ENCODE measurements at places on chromosomes 11 and 22.

GRCh38 chr22:49734882-49735281, 92.8 kb downstream of the BRD1 start:
- DNase-seq, result peak; percentile 23

DNA sequence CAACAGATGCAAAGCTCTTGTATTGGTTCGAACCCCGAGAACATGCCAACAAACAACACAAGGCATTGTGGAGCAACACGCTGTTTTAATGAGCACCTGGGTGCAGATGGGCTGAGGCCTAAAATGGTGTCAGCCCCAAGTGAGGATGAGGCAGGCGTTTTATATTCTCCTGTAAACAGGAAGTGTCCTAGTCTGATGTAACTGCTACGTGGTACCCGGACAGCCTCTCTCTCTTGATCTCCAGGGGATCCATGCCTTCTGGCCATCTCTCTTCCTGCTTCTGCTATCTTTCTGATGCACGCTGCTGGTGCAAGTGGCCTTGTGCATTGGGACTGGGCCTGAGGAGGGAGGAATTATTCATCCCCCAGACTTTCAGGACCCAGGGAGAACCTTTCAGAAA, 19.4 kb upstream of the VSTM5 start:
- no peak for DNase-seq

GRCh38 chr11:27409742-27410141, 46.7 kb upstream of the CCDC34 start:
- DNase-seq, result no peak

DNA sequence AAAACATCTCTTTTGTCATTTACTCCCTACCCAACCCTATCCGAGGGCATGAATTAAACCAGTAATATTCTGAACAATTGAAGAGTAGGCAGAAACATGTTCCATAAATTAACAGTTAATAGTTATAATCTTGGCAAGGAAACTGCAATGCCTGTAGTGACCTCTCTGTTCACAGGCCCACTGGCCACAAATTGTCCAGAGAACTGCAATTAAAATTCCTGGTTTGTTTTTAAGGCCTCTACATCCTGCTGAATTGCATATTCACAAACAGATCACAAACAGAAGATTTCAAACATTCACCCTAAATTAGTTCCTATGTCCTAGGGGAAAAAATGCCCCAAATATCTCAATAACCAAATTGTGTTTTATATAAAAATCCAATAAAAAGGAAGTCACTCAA, 143.2 kb upstream of the TRPC6 start:
- DNase-seq, result no peak

- no peak for DNase-seq
These were observed 13.9 kb downstream of the IFITM10 start for GRCh38 chr11:1736447-1736992.

DNA sequence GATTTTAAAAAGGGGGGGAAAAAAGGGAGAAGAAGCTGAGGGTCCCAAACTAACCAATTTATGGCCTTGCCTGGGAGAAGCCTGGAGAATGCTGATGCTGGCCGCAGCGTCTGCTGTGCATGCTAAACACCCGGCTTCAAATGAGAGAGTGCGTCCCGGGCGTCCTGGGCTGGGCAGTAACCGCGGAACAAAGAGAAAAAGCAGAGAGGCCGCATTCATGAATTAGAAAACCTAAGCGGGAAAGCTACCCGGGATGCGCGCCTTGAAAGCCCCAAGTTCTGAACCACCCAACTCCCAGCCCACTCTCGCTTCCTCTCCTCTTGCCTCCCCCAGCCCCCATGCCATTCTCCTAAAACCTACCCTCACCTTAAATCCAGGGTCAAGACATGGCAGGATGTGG, 6.5 kb downstream of the MN1 start:
- no peak for DNase-seq

DNA sequence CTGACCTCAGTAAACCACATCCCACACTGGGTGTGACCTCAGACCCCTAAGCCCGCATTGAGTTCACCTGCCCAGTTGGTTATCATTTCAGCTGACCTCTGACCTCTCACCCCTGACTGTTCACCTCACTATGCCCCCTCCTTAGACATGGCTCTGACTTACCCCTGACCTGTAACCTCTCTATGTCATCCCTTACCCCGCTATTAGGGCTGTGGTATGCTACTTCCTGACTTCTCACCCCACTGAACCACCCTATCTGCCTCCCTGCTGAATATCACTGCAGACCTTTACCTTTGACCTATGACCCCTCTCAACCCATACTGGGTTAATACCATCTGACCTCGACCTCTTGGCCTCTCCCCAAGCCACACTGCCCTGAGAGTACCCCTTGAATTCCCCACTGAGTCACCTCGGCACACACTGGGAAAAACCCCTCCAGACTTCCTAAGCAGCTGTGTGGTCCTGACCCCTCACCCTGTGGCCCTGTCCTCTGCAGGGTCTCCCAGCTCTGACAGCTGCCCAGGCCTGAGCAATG, 8.3 kb downstream of the PLCB3 start:
- DNase-seq, result no peak

DNA sequence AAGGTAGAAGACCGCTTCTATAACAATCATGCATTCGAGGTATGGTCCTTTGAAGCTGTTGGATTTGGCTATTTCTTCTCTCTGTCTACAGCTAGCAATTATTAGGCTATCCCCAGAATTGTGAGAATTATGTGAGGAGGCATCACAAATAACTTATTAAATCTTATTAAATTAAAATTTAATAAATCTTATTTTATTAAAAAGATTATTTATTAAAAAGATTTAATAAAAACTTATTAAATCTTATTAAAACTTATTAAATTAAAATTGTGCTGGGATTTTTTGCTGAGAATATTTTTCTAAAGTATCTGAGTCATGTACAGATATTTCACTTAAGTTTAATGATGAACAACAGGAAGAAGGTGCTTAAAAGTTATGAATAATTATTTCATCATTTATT, 7.7 kb downstream of the SPA17 start:
- no peak for DNase-seq

DNA sequence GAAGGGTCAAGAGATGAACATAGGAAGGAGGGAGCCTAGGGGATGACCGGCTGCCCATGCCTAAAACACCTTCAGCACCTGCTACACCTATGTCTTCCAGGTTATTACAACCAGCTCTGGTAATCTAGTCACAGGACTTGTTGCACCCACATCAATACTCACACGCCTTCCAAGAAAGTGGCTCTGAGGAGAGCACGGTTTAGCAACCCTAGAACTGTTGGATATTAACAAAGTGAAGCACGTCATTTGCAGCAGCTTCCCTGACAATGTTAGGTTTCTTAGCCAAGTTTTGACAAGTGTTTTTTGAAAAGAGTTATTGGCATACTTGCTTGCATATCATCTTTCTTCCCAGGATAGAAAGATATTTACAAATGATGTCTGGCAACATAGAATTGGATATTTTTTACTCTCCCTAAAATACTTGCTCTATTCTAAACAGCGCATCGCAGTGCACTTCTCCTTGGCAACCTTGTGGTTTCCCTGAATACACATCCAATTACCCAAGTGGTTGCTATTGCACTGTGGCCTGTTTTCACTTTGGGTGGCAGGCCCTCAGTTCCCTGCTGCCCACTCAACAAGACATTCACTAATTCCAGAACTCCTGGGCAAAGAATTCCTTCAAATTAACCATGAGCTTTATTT, 94.3 kb upstream of the ARHGAP42 start:
- DNase-seq, result peak; percentile 68

GRCh38 chr22:29208879-29209623, 3.4 kb downstream of the EMID1 start:
- DNase-seq, result no peak

DNA sequence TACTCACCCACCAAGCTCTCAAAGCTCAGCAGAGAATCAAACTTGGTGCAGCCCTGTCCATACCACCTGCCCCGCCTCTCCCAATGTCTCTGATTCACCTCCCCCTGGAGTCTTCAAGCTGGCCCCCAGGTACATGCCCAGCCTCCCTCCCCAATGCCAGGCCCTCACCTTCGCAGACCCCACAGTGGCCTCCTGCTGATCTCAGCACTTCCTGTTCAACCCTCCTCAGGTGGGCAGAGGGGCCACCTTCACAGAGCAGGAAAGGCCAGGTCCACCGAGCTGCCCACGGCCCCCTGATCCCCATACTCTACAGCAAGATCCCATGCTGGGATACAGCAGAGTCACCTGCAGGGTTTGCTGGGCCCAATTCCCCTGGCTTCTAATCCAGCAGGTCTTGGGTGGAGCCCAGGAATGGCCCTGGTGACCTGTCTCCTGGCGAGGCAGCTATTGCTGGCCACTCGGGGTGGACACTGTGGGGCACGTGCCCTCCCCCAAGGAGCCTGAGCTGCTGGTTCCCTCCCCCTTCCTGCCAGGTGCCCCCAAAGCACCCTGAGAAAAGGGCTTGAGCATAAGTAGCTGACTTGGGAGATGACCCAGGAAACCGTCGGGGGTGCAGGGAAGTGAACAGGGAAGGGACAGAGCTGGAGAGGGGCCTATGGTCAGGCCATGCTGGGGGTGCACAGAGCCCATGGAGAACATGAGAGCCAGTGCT, 150.7 kb downstream of the BRD1 start:
- peak; percentile 17 for DNase-seq

GRCh38 chr22:25848954-25849353, 107.0 kb downstream of the MYO18B start:
- DNase-seq, result no peak

DNA sequence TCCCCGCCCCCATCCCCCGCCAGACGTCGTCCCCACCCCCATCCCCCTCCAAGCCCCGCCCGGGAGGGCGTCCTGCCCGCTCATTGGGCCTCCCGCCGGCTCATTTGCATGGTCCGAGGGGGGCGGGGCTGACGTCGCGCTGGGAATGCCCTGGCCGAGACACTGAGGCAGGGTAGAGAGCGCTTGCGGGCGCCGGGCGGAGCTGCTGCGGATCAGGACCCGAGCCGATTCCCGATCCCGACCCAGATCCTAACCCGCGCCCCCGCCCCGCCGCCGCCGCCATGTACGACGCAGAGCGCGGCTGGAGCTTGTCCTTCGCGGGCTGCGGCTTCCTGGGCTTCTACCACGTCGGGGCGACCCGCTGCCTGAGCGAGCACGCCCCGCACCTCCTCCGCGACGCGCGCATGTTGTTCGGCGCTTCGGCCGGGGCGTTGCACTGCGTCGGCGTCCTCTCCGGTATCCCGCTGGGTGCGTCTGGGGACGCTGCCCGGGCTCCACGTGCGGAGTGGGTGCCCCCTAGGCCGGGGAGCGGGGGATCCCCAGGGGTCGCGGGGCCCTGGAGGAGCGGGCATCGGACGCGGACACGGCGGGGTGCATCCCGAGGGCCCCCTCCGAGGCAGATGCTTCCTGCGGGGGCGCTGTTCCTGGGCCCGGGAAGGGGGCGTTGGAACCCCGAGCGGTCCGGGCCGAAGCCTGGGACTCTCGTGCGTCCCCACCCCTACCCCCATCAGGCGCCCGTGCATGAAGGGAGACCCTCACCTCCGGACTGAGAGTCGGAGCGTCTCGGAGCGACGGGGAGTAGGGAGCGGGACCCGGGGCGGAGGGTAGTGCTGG, at the start of gene PNPLA3:
PNPLA3 (plus strand) TSS at position 175 of the 834 bp plus-strand sequence; CDS start at position 282, 107 bp downstream.
- peak; percentile 96 for DNase-seq

- DNase-seq, result peak; percentile 3
These were observed 154.3 kb downstream of the BUD13 start for GRCh38 chr11:116618461-116618860.

DNA sequence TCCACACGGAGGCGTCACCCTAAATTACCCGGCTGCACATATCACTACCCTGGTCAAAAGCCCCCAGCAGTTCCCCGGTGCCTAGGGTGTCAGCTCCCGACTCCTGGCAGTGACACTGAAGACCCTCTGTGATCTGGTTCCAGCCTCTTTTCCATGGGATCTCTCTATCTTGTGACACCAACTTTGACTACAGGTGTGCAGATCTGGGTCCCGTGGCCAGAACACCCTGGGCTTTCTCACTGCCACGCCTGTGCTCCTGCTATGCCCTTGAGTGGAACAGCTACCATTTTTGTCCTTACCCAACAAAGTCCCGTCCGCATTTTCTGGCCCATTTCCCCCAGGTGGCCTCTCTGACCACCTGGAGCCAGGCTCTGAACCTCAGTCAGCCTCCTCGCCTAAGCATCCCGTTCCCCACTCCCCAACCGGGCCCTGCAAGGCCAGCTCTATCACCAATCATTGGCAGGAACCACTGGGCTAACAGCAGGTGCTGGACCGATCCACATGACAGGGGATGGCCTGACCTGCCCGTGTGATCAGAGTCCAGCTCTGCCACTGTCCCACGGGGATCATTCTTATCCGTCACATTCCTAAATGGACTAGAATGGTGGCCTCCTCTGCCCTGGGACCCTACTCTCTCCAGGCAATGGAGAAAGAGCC, 20.7 kb upstream of the CBX7 start:
- no peak for DNase-seq

Data from D341Med (cell line).